ENCODE measurements at places on chromosomes 6 and 20.

- no peak for DNase-seq
Measured at GRCh38 chr6:155349129-155349528, 34.8 kb upstream of the TFB1M start.

GRCh38 chr6:33128318-33128717, 52.5 kb downstream of the HLA-DPB1 start:
- DNase-seq, result no peak

DNA sequence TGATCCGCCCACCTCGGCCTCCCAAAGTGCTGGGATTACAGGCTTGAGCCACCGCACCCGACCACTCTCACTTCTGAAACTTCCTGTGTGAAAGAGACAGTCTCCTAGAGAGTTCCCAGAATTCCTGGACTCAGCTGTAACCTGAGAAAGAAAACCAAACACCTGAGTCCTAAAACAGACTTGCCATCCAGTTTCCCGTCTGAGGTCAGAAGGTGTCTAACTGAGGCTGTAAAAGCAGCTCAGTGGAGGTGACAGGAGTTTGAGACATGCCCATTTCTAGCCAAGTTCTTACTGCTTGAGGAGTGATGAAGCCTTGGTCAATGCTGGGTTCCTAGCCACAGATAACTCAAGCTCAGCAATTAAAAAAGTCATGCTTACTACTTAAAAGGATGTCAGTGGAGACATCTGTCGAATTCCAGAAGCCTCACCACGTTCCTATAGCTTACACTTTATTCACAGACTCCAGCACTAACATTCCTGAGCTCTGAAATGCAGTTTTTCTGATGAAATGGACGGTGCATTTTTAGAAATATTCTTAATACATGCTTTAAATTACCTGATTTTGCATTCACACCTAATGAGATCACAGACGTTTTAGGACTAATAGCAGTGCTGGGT, 6.1 kb downstream of the UQCC2 start:
- no peak for DNase-seq

DNA sequence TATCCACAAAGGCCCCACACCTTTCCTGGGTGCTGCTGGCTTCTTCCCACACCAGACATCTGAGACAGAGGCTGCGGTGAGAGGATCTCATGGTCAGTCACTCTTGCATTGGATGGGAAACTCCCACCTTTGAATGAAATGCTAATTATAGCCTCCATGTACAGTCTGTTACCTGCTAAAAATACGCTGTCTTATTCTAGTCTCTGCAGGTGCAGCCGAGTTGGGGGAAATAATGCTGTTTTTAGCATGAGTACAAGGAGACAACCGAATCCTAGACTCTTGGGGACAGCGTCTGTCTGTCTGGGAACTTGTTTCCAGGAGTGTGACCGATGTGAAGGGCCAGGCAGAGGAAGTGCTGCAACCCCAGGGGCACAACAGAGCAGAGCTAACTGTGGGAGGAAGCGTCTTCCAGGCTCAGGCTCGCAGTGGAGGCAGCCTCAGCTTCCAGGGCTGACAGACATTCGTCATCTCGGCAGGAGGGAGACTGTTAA, 286.2 kb downstream of the PREX1 start:
- DNase-seq, result no peak

DNA sequence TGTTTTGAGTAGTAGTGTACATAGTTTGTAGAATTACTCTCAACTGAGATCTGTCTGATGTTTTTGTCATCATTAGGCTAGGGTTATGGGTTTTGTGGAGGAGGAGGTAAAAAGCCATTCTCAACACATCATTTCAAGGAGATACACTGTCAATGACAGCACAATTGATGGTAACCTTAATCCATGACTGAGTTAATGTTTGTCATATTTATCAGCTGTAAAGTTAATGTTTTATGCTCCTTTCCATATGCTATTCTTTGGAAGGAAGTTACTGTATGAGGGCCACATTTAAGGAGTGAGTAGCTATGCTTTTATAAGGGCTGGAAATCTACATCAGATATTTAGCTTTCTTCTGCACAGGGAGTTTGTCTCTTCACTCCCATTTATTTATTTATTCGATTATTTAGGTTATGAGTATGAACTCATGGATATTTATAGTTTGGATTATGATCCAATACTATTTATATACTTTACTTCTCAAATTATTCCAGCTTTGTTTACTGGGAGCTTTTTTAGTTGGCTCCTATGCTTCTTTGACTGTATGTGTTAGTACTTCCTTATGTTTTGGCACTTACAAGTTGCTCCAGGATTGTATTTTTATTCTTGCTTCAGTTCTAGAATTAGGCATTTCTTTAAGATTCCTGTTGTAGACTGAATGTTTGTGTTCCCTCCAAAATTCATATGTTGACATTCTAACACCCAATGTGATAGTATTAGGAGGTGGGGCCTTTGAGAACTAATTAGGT, 156.6 kb upstream of the HCRTR2 start:
- no peak for DNase-seq

GRCh38 chr6:149990661-149991471, 27.1 kb downstream of the ULBP1 start:
- DNase-seq, result no peak

DNA sequence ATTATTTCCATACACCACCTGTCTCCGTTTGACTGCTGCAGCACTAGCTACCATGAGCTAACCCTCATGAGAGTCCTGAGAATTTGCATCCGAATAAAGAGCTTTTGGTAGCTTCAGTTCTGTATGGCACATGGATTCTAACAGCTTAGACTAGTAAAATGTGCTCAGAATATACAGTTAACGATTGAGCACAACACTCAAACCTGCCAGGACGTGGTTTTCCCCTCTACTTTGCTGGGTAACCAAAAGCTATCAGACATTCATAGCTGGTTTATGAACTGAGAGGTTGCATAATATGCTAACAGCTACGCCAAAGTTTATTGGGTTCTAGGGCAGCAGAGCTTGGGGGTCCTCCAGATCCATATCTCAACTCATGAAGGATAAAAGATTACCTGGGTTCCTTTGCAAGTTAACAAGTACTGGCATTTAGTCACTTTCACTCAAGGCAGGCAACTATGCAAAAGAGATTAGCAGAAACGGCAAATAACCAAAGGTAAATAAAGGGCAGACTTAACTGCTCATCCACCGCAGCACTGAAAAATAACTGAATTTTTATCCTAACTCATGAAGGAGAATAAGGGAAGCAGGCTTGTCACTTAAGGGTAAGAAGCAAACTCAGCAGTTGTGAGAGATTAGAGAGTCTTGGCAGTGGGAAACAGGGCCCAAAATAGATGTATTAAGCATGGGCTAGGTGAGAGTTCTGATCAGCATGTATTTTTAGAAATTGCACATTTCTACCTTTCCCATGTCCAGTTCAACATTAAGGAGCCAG, 29.4 kb downstream of the NUDT3 start:
- DNase-seq, result no peak

DNA sequence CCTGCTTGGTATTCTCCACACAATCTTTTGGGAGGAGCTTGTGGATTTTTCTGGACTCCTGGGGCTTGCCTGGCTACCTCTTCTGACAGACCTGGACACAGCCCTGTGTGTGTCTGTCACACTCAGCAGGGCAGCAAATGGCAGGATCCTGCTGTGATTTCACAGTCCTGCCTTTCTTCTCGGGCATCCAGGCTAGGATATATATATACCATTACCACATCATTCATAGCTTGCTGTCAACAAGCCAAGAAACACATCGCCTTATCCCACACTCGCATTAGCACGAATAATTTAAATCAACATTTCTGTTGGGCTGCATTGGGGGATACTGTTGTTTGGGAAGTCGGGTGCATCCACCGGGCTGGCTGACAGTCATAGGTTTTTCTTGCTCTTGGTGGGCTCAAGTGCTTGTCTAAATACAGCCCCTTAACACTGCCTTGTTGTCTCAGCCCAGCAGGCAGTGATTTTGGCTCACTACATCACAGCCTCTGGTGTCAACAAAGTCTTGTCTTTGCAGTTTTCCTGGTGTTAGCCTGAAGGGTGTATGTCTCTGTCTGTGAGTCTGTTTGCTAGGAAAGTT, 154.9 kb upstream of the FERMT1 start:
- DNase-seq, result no peak

- DNase-seq, result no peak
Measured at GRCh38 chr6:39908838-39909583, 25.3 kb downstream of the MOCS1 start.

- DNase-seq, result no peak
Measured at GRCh38 chr6:210778-211374, 81.4 kb upstream of the DUSP22 start.
